ENCODE measurements at places on chromosomes 11 and 22. TPM values are rescaled to one million over a fixed set of nuclear protein-coding genes. Genes with fewer than 3 reads are reported as not detected.

The ADM2 gene
- polyA plus RNA-seq = 3.6 TPM

The KCNQ1OT1 gene
- 0.42 TPM for polyA plus RNA-seq

The E2F8 gene
- polyA plus RNA-seq = 0.98 TPM

The WT1 gene
- not detected for polyA plus RNA-seq
